ENCODE measurements at places on chromosomes 13 and 19. TPM values are rescaled to one million over a fixed set of nuclear protein-coding genes. Genes with fewer than 3 reads are reported as not detected.

The PPP1R37 gene
- 89.3 TPM for total RNA-seq

The F7 gene
- not detected for total RNA-seq

The PRR22 gene
- 7.3 TPM for total RNA-seq

The GGN gene
- total RNA-seq: 0.86 TPM

The SLC25A41 gene
- not detected for total RNA-seq

The PET100 gene
- 66.7 TPM for total RNA-seq

The LRRC4B gene
- total RNA-seq: 4.7 TPM

The CYTH2 gene
- 61.6 TPM for total RNA-seq

The ZNF101 gene
- total RNA-seq: 13.8 TPM

The TMC4 gene
- 155 TPM for total RNA-seq

The PLPP2 gene
- 64.5 TPM for total RNA-seq

The EID2 gene
- 10.4 TPM for total RNA-seq

The FUT3 gene
- total RNA-seq: 32.0 TPM

The GSX1 gene
- not detected for total RNA-seq

The SPRY2 gene
- 19.7 TPM for total RNA-seq

The SMAD9 gene
- total RNA-seq: 13.8 TPM

The ZNF611 gene
- 27.9 TPM for total RNA-seq

The PTGER1 gene
- 3.0 TPM for total RNA-seq

The DNASE2 gene
- total RNA-seq: 42.2 TPM

The ZNF888 gene
- total RNA-seq: 52.4 TPM

The KASH5 gene
- total RNA-seq: not detected

The CYSLTR2 gene
- total RNA-seq: 0.23 TPM

The ZNF726 gene
- 14.3 TPM for total RNA-seq

The ZNF441 gene
- total RNA-seq: 17.9 TPM

The LILRB3 gene
- 5.6 TPM for total RNA-seq

The DAND5 gene
- total RNA-seq: not detected

The DHDH gene
- not detected for total RNA-seq

The SRRM5 gene
- total RNA-seq: 1.0 TPM

The TSSK6 gene
- 3.4 TPM for total RNA-seq

The USHBP1 gene
- 7.2 TPM for total RNA-seq

The ZNF714 gene
- total RNA-seq: 17.0 TPM

The KIR2DL4 gene
- 0.39 TPM for total RNA-seq

The GRIK5 gene
- 6.9 TPM for total RNA-seq

The ZNF627 gene
- 20.7 TPM for total RNA-seq

The CGB1 gene
- not detected for total RNA-seq

The CCDC122 gene
- 22.3 TPM for total RNA-seq

The C5AR1 gene
- 5.1 TPM for total RNA-seq

The CADM4 gene
- total RNA-seq: 6.6 TPM
